Activated naive CD8-positive, alpha-beta T cell treated with anti-CD3 and anti-CD28 coated beads for 36 hours (primary cell): ENCODE measurements at places on chromosomes 11 and 22.

GRCh38 chr22:37095113-37095512 lies 14.4 kb downstream of the TMPRSS6 start:
- peak; percentile 63 for DNase-seq

DNA sequence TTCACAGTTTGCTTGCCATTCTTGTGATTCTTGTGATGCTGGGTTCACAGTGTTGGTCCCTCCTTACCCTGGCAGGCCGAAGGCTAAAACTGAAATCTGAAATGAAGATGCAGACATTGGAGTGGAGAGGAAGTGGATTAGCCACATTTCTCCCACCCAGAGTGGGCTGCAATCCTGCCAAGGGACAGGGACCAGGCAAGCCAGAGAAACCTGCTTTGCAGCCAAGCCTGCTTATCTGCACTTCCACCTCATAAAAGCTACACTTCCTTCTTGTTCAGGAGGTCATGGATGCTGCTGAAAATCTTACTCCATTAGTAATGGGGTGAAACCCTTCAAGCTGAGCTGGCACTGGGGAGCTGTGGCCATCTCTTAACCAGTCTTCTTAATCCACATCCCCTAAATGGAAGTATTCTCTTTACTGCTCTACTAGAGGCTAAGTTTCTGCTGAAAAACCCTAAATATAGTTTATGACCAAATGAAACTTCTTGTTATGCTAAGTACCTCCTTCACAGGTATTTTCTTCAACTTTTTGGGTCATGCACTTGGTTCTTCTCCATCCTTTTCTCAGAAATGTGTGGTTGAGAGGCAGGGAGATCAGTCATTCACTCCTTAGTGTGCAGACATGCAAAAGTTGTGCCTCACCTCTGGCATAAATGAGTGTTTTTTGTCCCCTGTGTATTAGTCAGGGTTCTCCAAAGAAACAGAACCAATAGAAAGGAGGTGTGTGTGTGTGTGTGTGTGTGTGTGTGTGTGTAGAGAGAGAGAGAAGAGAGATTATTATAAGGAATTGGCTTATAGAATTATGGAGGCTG lies 133.9 kb upstream of the BMAL1 start:
- no peak for DNase-seq

DNA sequence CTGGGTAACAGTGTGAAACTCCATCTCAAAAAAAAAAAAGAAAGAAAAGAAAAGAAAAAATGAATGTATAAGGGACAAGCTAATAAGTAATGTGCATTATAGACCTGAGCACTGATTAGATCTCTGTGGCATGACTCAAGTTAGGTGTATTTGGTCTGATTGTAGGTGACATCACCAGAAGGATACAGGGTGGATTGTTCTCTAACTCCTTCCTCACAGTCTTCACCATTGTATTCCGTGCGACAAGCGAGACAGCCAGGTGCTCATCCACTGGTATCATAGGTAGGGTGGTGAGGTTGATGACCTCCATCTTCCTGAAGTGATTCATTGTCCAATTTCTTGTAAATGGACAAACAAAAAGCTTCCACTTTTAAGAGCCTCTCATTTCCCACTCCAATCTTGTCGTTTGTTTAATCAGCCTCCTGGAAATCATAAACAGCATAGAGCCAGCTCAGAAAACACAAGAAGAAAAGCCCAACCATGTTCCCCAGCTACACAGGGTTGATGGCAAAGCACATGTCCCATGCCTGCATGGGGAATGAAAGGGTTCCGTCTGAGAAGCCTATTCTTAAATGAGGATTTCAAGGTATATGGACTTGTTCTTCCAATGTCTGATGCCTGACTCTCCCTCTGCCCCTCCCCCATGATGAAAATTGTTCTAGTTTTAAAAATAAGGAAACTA lies 6.2 kb downstream of the FAM227A start:
- no peak for DNase-seq

GRCh38 chr11:113697756-113698407 lies 8.2 kb downstream of the TMPRSS5 start:
- DNase-seq, result no peak

GRCh38 chr11:14904745-14905103 lies 12.7 kb upstream of the CYP2R1 start:
- DNase-seq, result peak; percentile 79

DNA sequence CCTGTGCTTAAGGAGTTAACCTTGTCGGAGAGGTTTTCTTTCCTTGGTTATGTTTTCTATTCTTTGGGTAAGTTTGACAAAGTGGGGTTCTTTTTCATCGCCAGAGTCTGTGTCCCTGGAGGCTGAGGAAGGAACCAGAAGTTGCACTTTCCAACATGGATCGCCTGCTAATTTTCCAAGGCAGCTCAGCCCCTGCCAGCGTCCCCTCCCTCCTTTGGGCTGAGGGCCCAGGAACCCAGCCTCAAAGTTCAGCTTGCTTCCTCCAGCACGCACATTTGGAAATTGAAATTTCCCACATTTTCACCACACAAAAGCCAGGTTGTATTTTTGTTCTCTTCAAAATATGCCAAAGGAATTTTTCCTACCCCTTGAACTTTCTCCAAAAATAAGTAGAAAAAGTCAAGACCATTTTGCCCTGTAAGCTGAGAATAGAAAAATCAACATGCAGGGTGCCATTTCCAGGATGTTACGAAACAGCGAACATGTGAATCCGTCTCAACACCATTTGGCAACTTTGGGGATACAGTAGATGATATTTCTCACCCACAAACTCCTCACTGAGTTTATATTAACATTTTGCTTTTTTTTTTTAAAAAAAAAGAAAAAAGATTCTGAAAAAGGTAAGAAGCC lies 343.5 kb downstream of the TENM4 start:
- DNase-seq, result no peak

GRCh38 chr11:17892409-17892808 lies 120.4 kb downstream of the SERGEF start:
- DNase-seq, result no peak

GRCh38 chr11:121443688-121444275 lies 8.3 kb upstream of the SORL1 start:
- no peak for DNase-seq

DNA sequence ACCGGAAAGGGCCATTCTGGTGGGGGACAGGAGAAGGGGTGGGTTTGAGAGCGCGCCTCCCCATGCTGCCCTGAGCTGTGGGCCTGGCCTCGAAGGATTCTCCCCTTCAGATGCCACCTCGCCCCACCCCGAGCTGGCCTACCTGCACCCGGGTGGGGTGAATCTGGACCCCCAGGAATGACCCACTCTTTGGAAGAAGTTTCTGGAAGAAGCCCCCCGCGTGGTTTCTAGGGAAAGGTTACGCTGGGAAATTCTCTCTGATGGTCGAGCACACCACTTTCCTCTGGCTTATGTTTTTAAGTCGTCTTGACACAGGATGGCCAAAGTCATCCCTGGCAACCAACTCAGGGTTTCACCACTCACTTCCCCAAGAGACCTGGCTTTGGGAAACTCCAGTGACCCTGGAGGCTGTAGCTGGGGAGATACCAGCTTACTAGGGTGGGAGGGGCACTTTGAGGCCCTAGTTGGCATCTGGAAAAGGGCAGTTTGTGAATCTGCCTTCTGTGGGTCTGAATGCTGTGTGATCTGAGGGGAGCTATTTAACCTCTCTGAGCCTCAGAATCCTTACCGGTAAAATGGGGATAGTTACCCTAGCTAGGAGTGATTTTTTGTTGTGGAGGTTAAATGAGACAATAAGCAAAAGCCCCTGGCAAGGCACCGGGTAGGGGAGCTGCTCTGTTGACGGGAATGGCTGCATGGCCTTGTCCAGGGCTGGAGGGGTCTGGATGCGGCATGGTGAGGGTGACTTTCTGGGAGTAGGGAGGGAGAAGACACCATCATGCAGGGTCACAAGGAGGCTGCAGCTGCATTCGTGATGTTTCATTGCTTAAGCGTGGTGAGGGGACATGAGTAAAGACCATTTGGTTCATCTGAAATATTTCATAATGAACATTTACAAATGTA lies 45.3 kb upstream of the ACCSL start:
- DNase-seq, result no peak

GRCh38 chr11:65430406-65431217 lies 8.0 kb downstream of the NEAT1 start:
- no peak for DNase-seq

GRCh38 chr11:62406034-62406433 lies 12.8 kb upstream of the SCGB1A1 start:
- no peak for DNase-seq

DNA sequence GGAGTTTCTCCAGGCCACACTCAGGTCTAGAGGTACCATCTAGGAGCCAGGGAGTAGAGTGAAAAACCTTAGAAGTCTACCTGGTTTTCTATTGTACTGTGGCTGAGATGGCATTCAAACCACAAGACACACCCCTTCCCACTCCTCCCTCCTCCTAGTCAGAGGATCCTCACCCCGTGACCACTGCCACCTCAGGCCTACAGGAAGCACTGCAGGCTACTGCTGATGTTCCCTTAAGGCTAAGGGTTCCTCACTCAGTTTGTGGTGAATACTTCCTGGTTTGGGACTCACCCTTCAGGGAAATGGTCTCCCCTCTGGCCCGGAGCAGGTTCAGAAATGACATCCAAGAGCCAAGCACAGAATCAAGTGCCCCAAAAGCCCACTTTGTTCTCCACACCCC lies 1293.9 kb downstream of the JRKL start:
- no peak for DNase-seq

DNA sequence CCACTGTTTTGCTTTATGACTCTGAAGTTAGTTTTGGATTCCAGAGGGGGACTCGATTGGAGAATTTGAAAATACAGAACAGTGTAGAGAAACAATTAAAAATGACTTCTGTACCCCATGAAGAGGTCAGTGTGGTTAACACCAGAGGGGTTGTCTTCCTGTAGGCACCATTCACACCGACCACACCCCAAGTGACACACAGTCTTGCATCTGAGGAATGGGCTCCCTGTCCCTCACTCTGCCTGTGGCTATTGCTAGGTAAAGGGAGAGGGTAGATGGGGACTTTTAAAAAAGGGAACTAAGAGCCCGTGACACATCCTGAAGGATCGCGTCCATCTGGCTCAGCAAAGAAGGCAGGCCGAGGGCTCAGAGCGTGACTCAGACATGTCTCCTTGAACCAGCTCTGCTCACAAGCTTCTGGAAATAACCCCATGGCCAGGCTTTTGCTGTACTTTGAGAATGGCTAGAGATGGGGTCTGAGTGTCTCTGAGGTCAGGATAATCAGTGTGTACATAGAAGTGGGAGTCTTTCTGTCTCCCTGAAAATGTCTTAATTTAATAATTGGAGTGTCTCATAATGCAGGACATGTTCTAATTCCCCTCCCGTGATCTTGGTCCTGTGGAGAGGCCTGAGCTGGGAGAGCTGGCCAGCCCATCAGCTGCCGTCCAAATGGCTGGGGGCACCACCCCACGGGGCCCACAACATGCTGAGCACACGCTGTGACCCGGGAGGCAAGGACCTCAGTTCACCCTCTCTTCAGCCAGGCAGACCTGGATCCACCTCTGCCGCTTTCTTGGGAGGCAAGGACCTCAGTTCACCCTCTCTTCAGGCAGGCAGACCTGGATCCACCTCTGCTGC lies 39.3 kb downstream of the SGSM1 start:
- no peak for DNase-seq

DNA sequence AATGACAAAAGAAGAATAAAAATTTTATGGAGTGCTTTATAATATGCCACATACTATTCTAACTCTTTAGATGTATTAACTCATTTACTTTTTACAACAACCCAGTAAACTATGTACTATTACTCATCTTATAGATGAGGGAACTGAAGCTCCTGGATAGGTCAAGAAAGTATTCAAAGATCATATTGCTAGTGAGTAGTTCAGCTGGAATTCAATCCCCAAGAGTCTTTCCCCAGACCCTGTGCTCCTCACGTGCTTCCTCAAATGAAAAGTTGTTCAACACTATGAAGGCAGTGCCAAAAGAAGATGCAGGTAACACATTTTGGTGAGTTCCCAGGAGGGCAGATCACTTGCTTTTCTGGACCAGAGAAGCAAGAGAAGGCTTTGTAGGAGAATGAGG lies 46.8 kb downstream of the BTG4 start:
- DNase-seq, result no peak

DNA sequence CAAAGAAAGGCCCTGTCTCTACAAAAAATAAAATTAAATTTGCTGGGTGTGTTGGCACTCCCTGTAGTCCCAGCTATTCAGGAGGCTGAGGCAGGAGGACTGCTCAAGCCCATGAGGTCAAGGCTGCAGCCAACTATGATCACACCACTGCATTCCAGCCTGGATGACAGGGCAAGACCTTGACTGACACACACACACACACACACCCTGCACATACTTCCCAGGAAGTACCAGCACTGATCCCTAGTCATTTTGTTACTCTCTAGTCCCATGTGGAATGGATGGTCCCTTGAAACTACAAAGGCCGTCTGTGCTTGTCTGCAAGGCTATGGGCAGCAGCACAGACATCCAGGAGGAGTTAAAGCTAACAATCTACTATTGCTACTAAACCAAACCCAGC lies 59.7 kb upstream of the CYP2D6 start:
- no peak for DNase-seq

GRCh38 chr11:102493524-102493923 lies 37.0 kb downstream of the MMP7 start:
- no peak for DNase-seq

- DNase-seq, result peak; percentile 46
Observed at GRCh38 chr22:19896665-19897355, 42.1 kb upstream of the GNB1L start.

DNA sequence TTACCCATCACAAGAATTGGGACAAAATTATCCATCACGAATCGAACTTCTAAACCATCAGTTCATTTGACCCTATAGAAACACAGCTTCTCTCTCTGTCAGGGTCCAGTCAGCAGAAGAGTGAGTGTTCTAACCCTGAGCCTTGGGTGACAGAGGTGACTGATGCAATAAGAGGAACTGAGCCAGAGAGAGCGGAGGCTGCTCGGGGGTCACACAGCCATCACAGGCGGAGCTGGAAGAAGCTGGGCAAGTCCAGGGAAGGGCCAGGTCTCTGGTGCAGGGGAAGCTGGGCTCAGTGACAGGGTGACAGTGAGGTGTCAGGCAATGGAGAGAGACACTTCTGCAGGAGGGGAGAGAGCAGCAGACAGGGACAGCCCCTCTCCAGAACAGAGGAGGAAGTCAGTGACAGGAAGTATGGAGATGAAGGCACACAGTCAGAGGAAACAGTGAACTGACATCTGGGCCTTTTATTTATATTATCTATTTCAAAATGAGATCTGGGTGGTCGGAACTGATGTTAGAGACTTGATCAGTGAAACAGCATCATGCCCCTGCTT lies 184.0 kb upstream of the TBCEL start:
- DNase-seq, result no peak

- peak; percentile 82 for DNase-seq
Observed at GRCh38 chr11:122850076-122850631, 11.9 kb downstream of the CRTAM start.

DNA sequence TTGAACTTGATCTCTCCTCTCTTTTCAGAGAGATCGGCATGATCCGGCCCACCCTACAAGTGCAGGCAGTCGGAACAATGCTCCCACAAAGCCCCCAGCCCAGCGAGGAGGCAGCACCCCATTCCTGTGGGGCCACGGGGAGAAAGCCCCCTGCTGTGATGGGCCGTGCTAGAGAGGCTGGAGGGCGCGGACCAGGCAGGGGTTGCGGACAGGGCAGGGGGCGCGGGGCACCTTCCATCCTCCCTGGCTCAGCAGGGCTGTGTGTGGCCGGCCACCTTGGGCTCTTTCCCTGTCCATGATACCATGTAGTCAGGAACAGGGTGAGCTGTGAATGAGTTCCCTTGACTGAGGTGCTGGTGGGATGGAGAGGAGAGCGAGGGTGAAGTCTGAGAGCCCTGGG lies 379.8 kb downstream of the BRD1 start:
- no peak for DNase-seq

GRCh38 chr11:122749005-122749687 lies 89.2 kb upstream of the CRTAM start:
- DNase-seq, result peak; percentile 57
